ENCODE measurements at places on chromosomes 5 and 9.
A peak's percentile ranks its signal among the peaks of the same experiment; 100 is the strongest.

DNA sequence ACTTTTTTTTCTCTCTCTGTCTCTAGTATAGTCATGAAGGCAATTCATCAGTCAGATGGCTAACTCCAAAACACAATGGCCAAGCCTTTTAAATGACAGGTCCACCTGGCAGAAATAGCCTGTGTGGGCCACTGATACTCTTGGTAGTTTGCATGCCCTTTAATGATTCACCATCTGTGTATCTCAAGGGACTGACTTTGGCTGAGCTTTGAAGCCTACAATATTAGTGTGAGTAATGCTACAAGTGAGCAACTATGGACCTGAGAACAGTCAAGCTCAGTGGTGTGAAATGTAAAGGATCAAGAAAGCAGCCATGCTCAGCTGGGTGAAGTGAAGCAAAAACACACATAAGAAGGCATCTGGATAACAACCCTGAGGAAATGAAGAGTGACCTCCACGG is 506.9 kb downstream of the TLE1 start:
- DNase-seq: no peak

DNA sequence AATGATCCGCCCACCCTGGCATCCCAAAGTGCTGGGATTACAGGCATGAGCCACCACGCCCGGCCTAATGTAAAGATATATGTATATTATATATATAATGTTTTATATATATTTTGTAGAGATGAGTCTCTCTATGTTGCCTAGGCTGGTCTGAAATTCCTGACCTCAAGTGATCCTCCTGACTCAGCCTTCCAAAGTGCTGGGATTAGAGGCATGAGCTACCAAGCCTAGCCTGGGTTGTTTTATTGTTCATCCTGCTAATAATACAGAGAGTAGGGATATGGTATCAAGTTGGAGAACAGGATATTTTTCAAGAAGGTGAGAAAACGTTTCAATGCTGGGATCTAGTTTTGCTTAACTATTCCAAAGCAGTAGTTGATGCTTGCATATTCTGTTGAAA is 2.9 kb downstream of the SEC24A start:
- DNase-seq: no peak

DNA sequence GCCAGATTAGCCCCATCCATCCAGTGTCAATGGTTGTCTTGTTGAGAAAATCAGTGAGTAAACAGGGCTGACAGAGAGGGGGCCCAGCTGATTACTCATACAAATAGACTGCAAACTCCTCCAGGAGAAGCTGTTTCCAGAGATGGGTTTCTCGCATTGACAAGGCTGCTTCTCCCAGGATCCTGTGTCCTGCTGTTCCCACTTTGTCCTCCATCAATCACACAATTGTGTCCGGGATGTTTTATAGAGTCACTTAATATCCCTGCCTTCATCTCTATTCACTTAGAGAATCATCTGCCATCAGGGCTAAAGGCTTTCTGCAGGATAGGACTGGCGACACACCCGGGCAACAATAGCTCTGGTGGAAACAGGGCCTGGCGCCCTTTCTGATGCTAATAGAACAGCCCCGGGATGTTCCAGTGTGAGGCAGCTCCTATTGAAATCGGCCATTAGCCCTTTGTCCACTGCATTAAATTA is 71.7 kb upstream of the TBCA start:
- no peak for DNase-seq

DNA sequence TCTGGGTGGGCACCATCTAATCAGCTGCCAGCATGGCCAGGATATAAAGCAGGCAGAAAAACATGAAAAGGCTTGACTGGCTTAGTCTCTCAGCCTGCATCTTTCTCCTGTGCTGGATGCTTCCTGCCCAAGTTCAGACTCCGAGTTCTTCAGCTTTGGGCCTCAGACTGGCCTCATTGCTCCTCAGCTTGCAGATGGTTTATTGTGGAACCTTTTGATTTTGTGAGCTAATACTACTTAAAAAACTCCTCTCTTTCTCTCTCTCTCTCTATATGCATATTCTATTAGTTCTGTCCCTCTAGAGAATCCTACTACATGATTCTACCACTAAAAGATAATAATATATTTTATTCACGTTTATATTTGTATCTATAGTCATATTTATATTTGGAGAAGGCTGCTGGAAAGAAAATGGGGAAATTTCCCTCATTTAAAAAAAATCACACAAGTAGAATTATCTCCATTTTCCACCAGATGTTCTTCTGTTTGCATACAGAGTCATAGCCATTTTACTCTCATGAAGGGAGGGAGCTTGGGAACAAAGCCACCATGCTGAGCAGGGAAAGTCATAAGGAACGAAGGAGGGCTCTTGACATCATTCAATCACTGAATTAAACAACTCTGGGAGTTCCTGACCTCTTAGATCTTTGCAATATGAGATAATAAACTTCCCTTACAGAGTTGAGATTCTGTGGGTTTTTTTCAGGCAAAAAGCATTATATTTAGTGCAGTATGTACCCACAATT is 1137.4 kb upstream of the CDH18 start:
- DNase-seq: no peak

- no peak for DNase-seq
Measured at GRCh38 chr9:130467316-130467715, 22.6 kb downstream of the ASS1 start.

- no peak for DNase-seq
Measured at GRCh38 chr5:18749763-18750162, 1115.5 kb downstream of the TAF11L14 start.

GRCh38 chr5:133746834-133747233 is 134.5 kb upstream of the FSTL4 start:
- no peak for DNase-seq

- DNase-seq: no peak
Measured at GRCh38 chr5:62138607-62139006, 167.4 kb upstream of the KIF2A start.

GRCh38 chr9:88303721-88304451 is 84.4 kb upstream of the SPIN1 start:
- no peak for DNase-seq

GRCh38 chr5:67549947-67550346 is 353.3 kb upstream of the CD180 start:
- no peak for DNase-seq

GRCh38 chr5:5524327-5524726 is 101.8 kb downstream of the ICE1 start:
- no peak for DNase-seq

DNA sequence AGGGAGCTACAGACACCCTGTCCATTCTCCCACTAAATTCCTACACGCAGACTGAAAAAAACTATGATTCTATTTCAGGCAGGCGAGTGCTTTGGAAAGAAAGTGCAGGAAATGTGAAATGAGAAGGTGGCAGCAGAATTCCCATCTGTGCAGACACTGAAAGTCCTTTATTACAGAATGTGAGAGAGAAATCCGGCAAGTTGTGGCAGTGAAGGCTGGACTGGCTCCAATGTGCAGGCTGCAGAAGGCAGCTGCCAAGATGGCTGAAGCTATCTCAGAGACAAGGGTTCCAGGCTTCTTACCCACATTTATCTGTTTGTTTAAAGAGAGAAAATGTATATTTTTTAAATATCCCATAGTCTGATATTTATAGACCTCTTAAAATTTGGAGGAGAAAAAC is 161.8 kb upstream of the VLDLR start:
- no peak for DNase-seq

DNA sequence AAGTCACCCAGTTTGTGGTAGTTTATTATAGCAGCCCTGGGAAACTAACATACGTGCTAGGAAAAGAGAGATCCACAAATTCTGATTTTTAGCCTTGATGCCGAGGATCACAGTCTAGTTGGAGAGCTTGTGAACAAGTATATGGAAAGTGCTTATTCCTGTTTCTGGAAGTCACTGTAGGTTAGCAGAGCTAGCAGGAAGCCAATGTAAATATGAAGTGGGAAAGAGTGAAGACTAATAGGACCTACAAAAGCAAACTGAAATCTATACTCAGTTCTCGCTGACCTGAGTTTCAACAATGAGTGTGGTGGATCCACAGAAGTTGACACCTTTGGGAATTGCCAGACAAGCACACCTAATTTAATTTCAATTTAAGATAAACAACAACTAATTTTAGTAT is 254.9 kb downstream of the PLK2 start:
- DNase-seq: no peak

DNA sequence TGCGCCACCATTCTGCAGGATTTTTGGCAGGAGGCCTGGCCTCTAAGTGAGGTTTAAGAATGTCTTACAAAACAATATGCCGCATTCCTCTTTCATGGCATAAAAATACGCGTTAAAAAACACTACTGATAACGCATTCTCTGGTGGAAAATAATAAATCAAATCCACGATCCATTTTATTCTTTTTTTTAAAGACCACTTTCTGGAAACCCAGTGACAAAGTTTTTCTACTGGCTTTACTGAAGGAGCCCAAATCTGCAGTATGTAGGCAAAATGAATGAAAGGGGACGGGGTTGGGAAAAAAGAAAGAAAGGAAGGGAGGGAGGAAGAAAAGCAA is 2.0 kb downstream of the SV2C start:
- DNase-seq: no peak

GRCh38 chr9:129557192-129558036 is 63.5 kb downstream of the C9orf50 start:
- peak; percentile 75 for DNase-seq

- no peak for DNase-seq
Measured at GRCh38 chr5:154770111-154770510, 14.9 kb downstream of the LARP1 start.

- DNase-seq: no peak
Measured at GRCh38 chr5:127830829-127831598, 127.8 kb downstream of the CCDC192 start.

- DNase-seq: no peak
Measured at GRCh38 chr9:98726735-98727134, 18.0 kb upstream of the GABBR2 start.

DNA sequence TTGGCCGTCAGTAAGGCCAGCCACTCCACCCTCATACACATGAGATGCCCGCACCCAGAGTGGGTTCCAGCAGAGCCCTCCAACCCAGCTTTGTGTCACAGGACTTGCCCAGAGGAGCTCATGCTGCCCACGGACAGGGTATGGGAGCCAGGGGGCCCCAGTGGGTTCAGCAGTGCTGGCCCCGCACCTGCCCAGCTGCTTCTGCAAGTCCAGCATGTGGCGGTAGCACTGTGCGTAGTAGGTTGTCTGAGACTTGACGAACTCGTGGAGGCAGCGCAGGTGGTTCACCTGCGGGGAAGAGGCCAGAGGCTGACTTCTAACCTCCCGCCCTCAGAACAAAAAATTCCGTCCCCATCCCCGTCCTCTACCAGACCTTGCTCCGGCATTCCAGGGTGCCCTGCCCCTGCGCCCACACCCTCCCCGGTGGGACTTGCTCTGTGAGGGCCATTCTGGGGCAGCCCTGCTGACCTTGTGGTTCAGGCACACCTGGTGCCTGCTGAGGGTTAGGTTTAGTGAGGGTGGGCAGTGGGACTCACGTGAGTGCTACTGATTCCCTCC is 18.5 kb downstream of the SH3GLB2 start:
- DNase-seq: no peak

GRCh38 chr9:91427873-91428272 is 4.2 kb upstream of the NFIL3 start:
- no peak for DNase-seq

DNA sequence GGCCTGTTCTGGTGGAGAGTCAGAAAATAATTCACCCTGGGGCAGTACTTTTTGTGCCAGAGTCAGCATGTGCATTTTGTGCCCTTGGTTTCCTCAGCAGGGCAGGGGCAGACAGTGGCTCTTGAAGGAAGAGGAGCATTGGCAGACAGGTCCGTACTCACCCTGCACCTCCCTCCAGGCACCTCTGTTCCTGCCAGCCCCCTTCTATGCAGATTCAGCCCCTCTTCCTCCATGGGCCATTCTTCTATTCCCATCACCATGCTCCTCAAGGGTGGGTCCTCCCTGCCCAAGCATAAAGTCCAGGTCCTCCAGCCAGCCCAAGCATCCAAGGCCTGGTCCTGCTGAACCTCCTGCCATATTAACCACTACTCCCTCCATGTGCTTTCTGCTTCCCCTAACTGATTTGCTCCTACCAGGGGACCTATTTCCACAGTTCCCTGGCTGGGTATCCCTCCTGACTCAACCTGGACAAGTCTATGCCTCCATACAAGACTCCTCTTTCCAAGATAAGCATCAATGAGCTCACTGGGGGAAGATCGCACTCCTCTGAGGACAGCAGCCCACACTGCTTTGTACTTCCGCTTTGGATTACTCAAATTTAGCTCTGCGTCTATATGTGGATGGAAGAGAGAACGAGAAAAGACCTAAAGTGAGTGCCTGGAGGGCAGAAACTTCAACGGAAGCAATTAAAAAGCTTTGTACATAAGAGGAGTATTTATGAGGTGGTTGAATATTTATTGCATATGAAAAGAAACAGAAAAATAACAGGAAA is 9.3 kb upstream of the ACSL6 start:
- DNase-seq: no peak

GRCh38 chr9:120755810-120756434 is 37.3 kb downstream of the FBXW2 start:
- DNase-seq: peak; percentile 29

GRCh38 chr5:142957528-142957927 is 187.4 kb downstream of the ARHGAP26 start:
- DNase-seq: no peak

GRCh38 chr9:81080900-81081299 is 608.4 kb downstream of the TLE1 start:
- DNase-seq: no peak

DNA sequence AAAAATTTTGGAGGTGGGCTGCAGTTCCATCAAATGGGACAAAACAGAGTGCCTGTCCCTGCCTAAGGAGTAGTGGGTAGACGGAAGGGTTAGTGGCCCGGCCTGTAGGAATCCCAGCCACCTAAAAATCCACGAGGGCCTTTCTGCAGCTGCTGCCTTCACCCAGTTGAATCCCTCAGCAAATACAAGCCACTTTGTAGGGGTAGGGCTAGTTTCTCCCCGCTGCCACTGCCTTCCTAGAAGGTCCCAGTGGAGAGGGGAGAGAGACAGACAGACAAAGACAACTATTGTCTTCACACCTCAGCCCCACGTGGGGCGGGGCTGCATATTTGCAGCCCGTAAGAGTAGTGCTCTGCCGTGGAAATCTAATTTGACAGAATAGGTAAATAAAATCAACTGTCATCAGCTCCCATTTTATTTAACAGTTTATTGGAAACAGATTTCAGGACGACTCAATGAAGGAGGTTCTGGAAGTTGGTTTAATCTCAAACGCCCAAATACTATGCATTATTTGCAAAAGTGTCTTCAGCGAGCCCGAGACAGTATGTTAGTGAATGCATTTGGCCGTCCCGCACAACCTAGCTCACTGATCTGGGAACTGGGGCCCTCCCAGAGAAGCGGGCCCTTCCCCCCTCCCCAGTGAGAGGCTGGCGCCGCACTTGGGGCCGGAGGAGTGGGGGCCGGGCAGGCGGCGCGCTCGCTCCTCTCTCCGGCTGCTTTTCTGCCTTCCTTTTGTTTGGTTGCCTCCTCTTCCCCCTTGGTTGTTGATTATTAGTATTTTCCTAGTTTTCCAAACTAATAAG is 67.6 kb upstream of the TBCA start:
- no peak for DNase-seq

GRCh38 chr5:82422751-82423181 is 144.6 kb upstream of the RPS23 start:
- DNase-seq: no peak

GRCh38 chr5:174708476-174709207 is 15.7 kb upstream of the MSX2 start:
- DNase-seq: no peak

- DNase-seq: peak; percentile 27
Measured at GRCh38 chr5:127959152-127959764, 124.3 kb upstream of the SLC12A2 start.

All from left renal pelvis (tissue), 4 donors.